ENCODE measurements at places on chromosomes 7 and 10.

- no peak for DNase-seq
Observed at GRCh38 chr7:120951826-120952225, 1.2 kb downstream of the ING3 start.

DNA sequence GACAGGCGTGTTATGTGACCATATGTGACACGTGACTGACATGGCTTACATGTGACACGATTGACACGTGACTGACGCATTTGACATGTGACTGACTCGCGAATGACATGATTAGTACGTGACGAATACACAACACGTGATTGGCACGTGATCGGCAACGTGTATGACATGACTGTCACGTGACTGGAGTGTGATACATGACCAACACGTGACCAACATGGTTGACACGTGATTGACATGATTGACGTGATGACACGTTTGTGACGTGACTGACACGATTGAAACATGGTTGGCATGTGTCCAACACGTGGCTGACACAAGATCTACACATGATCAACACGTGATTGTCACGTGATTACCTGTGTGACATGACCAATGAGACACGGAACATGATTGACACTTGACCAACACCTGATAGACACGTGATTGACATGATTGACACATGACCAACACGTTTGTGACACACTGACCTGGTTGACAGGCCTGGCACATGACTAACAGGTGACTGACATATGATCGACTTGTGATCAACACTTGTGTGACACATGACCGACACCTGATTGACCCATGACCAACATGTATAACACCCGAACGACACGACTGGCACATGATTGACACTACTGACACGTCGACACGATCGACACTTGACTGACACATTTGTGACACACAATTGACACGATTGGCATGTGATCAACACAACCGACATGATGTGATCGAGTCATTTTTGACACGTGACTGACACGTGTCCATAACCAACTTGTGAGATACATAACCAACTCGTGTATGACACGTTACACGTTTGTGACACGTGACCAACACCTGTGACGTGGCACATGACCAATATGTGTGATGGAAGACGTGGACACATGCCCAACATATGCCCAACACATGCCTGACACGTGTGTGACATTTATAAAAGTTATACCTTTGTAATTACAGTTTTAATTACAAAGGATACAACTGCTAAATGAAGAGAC, 21.1 kb downstream of the CRPPA start:
- DNase-seq: no peak

DNA sequence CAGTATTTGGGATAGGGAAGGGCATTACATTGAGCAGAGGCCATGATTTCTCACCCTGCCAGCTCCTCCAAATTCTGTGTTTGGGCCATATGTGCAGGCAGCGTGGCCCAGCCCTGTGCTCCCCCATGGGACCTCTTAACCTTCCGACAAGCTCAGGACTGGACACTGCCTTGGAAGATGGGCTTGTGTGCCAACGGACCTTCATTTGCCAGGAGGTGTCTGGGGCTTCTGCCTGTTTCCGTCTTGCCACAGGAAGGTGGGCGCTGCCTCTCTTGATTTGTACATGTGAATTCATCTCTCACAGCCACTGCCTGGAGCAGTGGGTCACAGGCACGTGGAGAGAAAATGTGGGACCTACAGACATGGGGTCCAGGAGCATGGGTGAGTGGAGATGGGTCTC, 272.6 kb downstream of the CCSER2 start:
- DNase-seq: no peak

DNA sequence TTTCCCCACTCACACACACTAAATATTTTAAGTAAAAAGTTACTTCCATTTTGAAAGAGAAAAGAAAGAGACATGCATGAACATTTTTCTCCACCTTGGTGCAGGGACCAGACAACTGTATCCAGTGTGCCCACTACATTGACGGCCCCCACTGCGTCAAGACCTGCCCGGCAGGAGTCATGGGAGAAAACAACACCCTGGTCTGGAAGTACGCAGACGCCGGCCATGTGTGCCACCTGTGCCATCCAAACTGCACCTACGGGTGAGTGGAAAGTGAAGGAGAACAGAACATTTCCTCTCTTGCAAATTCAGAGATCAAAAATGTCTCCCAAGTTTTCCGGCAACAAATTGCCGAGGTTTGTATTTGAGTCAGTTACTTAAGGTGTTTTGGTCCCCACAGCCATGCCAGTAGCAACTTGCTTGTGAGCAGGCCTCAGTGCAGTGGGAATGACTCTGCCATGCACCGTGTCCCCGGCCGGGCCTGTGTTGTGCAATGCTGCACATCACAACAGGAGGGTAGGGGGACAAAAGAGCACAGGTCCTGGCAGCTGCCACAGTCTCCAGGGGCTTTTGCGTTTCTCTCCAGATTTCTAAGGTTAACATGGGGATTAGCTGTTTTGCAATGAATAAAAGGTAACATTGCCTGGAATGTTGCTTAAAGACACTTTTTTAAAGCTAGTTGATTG, 146.5 kb downstream of the EGFR start:
- no peak for DNase-seq

DNA sequence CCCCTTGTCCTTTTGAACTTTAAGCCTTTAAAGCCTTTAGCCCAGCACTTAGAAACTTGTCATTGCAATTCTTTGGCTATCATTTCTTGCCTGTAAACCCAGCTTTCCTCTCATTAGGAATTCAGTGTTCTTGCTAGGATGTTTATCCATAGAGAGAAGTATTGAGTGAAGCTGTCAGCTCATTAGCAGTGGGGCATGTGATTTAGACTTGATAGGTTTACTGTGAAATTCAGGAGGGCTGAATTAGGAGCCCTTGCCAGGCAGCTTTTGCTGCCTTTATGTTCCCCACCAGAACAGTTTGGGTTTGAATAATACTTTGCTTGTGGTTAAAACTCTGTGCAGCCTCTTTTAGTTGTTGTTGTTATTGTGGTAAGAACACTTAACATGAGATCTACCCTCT, 39.5 kb downstream of the LHFPL3 start:
- no peak for DNase-seq

GRCh38 chr7:90629297-90629918, 33.3 kb downstream of the CDK14 start:
- no peak for DNase-seq

DNA sequence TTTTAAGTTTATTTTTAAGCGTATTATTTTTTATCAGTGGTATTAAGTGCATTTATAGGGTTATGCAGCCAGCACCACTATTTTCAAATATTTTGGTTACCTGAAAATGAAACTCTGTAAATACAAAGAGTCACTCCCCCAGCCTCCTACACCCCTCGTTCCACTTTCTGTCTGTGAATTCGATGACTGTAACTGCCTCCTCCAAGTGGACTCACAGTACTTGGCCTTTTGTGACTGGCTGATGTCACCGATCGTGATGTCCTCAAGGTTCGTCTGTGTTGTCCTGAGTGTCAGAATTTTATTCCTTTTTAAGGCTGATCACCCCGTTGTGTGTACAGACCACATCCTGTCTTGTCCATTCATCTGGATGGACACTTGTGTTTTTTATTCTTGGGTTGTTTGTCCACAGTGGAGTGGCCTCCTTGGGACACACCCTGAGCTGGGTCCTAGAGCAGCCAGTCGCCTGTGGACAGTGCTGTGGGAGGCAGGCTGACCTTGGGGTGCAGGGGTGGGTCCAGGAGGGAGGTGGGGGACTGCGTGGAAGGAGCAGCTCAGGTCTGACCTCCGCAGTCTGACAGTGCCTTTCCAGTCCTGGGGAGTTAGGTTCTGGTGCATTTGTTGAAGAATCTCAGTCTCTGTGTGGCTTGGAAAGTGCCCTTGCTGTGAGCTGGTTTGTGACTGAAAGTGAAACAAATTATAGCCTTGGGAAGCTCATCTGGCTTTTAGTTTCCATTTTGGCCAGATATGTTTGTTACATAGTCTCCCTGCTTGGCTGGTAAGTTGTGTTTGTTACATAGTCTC, 6.9 kb downstream of the MTG1 start:
- no peak for DNase-seq

- no peak for DNase-seq
Observed at GRCh38 chr7:157775021-157775559, 438.3 kb downstream of the DNAJB6 start.

DNA sequence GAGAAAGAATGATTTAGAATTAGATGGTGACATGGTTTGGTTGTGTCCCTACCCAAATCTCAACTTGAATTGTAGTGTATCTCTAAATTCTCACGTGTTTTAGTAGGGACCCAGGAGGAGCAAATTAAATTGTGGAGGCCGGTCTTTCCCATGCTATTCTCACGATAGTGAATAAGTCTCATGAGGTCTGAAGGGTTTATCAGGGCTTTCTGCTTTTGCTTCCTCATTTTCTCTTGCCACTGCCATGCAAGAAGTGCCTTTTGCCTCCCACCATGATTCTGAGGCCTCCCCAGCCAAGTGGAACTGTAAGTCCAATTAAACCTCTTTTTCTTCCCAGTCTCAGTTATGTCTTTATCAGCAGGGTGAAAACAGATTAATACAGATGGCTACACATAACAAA, 167.4 kb upstream of the SVIL start:
- no peak for DNase-seq

DNA sequence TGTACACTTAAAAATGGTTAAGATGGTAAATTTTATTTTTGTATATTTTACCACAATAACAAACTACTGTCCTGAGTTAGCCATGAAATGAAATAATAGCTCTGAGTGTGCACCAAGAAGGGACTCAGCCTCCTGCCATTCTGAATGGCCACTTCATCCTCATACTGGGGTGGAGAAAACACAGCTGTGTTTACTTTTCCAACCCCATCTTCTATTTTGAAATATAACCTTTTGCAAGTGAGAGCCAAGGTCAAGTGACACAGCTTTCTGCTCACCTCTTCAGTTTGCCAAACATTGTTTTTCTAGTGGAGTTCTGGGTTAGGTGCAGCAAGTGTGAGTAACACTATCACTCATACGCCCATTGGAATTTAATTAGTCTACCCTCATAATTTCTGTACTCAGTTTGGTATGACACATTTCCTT, 107.4 kb upstream of the GLCCI1 start:
- DNase-seq: no peak

DNA sequence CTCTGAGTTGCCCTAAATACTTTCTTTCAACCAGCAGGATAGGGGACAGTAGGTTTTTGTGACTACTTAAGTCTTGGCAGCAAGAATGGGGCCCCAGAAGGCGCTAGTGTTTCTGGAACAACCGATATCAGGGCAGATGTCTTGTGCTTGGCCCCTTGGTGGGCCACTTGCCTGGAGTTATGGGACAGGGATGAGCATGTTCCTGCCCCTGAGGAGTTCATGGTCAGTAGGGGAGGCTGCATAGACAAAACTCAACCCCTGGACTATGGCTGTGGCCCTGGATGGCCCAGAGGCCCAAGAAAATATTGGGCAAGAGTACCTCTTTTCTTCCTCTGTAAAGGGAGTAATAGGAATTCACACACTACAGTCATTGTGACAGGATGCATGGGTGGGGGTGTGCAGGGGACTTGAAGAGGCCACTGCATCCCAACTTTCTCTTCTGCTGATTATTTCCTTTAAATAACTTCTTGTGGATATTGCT, 57.7 kb upstream of the IGFBP3 start:
- no peak for DNase-seq

DNA sequence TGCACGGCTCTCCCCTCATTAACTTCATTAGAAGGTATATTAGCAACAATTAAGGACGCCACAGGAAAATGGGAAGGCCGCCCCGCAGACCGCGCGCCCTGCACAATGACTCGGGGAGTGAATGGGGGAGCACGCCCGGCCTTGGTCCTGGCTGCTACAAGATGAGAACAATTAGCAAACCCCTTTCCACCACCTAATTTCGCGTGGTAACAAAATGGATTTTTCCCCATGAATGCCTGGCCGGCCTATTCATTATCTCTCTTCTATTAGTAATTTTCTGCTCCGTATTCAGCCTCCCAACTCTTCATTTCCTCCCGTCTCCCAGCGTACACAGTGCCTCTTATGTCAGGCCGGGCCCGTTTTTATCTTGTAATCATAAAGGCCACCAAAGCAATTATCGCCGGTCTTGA, 346.9 kb downstream of the DNAJB6 start:
- no peak for DNase-seq

GRCh38 chr10:2791774-2792443, 275.4 kb upstream of the PFKP start:
- DNase-seq: no peak

DNA sequence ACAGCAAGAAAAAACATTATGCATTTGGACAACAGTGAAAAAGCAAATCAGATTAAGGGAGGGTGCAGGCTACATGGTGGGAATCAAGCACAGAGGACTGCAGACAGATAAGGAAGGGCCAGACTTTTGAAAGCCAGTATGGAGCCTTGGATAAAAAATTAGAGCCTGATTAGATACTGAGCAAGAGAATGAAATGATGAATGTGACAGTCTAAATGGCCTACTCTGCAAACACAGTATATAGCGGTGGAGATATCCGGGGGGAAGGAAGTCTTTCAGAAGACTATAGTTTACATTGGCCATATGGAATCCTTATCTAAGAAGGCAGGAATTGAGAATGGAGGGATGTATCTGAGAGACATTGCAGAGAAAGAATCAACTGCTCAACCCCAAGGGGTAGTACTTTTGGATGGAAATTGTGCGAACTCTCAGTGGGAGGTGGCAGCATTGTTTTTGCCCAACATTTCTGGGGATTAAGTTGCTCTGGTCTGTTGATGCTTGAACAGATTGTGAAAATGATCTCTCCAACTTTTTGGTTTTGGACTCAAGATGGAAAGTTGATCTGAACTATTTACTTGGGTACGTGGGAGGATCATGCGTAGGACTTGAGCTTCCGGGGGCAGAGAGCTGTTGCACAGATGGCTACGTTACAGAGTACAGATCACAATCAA, 39.4 kb upstream of the CHCHD3 start:
- no peak for DNase-seq

DNA sequence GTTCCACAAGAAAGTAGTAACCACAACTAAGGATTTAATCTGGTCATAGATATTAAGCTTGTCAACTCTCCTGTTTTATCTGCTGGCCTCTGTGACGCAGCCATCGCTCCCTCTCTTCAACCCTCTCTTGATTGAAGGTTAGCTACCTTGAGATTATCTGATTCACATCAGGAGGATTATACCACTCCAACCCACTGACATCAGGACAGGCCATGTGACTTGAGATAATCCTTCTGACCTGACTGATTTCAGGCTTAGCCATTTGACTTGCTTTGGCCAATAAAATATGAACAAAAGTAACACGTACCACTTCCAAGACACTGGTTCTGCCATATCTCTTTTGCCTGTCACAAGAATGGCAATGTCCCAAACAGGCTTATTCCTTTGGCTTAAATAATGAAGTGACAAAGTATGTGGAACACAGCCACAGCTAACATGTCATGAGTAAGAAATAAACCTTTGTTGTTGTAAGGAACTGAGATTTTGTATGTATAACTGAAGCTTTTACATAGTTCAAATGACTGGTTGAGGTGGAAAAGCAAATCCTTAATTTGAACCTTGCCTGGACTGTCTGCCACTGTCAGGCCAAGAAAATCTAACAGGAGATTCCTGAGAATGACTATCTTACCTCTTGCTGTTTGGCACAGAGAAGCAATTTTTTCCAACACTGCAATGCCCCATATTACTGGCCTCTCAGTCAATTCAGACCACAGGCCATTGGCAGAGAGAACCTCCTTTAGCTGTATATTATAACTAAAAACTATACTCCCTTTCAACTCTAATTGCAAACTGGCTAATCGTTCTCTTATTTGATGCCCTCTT, 13.9 kb downstream of the ZNF438 start:
- DNase-seq: no peak

Measured in T-helper 22 cell (primary cell).